ENCODE measurements at places on chromosomes 5 and 9.

- no peak for DNase-seq
These were observed 11.5 kb downstream of the FSD1L start for GRCh38 chr9:105459336-105459735.

GRCh38 chr9:26170190-26170589 lies 491.9 kb upstream of the TUSC1 start:
- DNase-seq: no peak

GRCh38 chr5:157115502-157115901 lies 6.7 kb upstream of the HAVCR2 start:
- DNase-seq: no peak

- DNase-seq: no peak
These were observed 9.7 kb downstream of the GSN start for GRCh38 chr9:121277518-121278295.

DNA sequence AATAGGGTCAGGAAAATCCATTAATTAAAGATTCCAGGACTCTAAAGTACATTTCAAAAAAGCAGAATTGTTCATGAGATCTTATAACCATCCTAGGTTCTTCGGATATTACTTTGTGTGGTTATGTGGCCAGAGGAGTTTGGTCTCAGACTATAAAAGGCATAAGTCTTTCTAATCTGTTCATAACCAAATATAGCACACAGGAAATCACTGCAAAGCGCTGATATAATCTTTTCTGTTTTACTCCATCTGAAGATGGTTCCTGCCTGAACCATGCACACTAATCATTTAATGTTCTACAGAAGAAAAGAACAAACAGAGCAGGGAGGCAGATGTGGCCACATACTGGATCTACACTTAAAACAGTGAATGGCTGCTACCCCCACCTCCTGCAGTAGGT lies 182.8 kb downstream of the SEMA5A start:
- no peak for DNase-seq

DNA sequence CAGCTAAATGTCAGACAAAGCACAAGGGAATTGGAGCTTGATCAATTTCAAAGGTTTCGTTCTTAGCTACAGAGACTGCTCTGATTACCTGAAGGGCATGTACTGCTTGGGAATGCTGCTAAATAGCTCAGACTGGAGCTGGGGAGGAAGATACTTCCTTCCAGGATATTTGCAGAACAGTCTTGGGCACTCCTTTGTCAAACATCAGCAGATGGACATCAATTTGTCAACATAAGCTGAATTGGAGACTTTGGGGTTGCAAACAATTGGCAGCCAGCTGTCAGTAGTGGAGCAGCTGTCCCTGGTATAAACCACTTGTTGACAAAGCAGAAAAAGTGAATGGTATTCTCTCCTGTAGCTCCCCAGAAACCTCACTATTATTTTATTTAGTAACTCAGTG lies 182.0 kb downstream of the CCDC192 start:
- DNase-seq: no peak
